ENCODE measurements at places on chromosomes 12 and 14. TPM values are rescaled to one million over a fixed set of nuclear protein-coding genes. Genes with fewer than 3 reads are reported as not detected.

The HPD gene
- 2.0 TPM for polyA plus RNA-seq

The GPD1 gene
- 24.6 TPM for polyA plus RNA-seq

The FNTB gene
- polyA plus RNA-seq, result 14.9 TPM

The KLRC2 gene
- polyA plus RNA-seq, result 0.07 TPM

The HCAR3 gene
- polyA plus RNA-seq, result 0.05 TPM

The EMP1 gene
- 33.8 TPM for polyA plus RNA-seq

The CEP170B gene
- polyA plus RNA-seq, result 8.4 TPM

The CCDC198 gene
- not detected for polyA plus RNA-seq

The PTGER2 gene
- polyA plus RNA-seq, result 0.32 TPM
